Colonic mucosa (tissue), 4 donors: ENCODE measurements at places on chromosomes 3 and 15. TPM values are rescaled to one million over a fixed set of nuclear protein-coding genes. Genes with fewer than 3 reads are reported as not detected.

RBP2 gene
- total RNA-seq, result 1.4 TPM

PHLDB2 gene
- total RNA-seq, result 3.1 TPM

TNNC1 gene
- total RNA-seq, result 1.5 TPM

FBXO40 gene
- total RNA-seq, result not detected

SCN5A gene
- 0.45 TPM for total RNA-seq

TRH gene
- total RNA-seq, result not detected

PP2D1 gene
- total RNA-seq, result not detected

SEMA3B gene
- total RNA-seq, result 51.6 TPM

CDCP1 gene
- 84.5 TPM for total RNA-seq

TCF12 gene
- total RNA-seq, result 68.7 TPM

ADGRG7 gene
- total RNA-seq, result 13.4 TPM

GRCh38 chr3:150764566-150764965 lies 1.6 kb upstream of the SIAH2 start:
- no peaks in the 10 kb centered on the region for H3K36me3 ChIP-seq
- no peaks in the 10 kb centered on the region for H3K27me3 ChIP-seq
- peak overlapping the region; percentile 93 for H3K27ac ChIP-seq
- no peak for DNase-seq

- no peak overlapping the region for H3K4me3 ChIP-seq
- H3K27ac ChIP-seq, result no peak overlapping the region
- no peaks in the 10 kb centered on the region for H3K36me3 ChIP-seq
- H3K27me3 ChIP-seq, result no peaks in the 10 kb centered on the region
Measured at GRCh38 chr3:31197941-31198340, 303.5 kb upstream of the GADL1 start.

GRCh38 chr3:49756036-49756435 lies 30.3 kb downstream of the IP6K1 start:
- H3K4me3 ChIP-seq, result no peak overlapping the region
- no peak overlapping the region for H3K27ac ChIP-seq
- H3K4me1 ChIP-seq, result no peaks in the 10 kb centered on the region
- H3K36me3 ChIP-seq, result no peaks in the 10 kb centered on the region
- no peaks in the 10 kb centered on the region for H3K27me3 ChIP-seq

GRCh38 chr15:31245756-31246155 lies 80.9 kb upstream of the KLF13 start:
- H3K36me3 ChIP-seq, result no peaks in the 10 kb centered on the region
- no peak for DNase-seq
- H3K27me3 ChIP-seq, result no peaks in the 10 kb centered on the region
- H3K4me1 ChIP-seq, result no peaks in the 10 kb centered on the region

DNA sequence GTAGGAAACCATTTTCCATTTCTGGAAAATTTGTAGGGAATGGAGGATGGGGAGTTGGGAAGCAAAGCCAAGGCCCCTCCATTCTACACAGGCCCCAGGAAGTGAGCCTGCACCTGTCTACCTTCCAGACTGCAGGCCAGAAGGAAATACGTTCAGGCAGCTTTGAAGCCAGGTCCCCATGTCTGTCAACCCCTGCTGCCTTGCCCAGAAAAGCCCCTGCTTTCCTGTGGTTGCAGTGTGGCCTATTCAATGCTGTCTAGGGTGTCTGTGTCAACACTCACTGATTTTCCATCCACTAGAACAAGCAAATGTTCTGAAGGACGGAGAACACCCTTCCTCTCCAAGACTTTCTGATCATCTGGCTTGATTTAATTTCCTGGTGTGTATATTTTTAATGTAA lies 281.9 kb downstream of the TLE3 start:
- no peaks in the 10 kb centered on the region for H3K36me3 ChIP-seq
- H3K27me3 ChIP-seq, result no peaks in the 10 kb centered on the region
- H3K4me1 ChIP-seq, result no peaks in the 10 kb centered on the region

DNA sequence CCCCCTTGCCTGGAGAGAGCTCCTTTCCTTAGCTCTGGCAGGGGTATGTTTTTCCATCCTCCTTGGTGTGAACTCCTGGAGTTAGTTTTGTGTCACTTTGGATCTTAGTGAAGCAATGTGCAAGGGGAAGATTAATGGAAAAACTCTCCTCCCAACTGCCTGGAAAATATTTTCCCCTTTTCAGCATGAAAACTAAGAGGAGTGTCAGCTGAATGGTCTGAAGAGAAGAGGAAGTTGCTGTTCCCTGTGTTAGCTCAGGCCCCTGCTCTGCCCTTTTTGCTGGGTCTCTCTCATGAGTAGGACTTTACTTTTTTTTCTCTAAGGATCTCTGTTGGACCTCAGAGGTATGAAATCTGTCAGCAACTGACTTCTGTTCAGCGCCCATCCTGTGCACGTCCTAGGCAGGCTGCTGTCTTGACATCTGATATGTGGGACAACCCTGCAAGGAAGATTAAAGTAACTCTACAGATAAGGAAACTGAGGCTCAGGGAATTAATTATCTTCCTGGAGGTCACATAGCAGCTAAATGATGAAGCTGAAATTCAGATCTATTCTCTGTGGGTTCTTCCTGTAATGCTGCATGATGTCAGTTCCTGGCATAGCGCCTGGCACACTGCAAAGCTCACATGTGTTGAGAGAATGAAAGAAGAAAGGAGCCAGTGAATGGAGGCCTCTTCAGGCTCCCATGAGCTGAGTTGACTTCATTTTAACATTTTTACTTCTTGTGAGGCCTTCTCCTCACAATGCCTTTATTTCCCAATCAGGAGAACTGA lies 109.7 kb upstream of the GALNT15 start:
- H3K4me1 ChIP-seq, result no peaks in the 10 kb centered on the region
- no peak overlapping the region for H3K27ac ChIP-seq
- DNase-seq, result peak; percentile 53
- no peaks in the 10 kb centered on the region for H3K36me3 ChIP-seq

- no peak overlapping the region for H3K27ac ChIP-seq
- H3K36me3 ChIP-seq, result peaks cover 9% of the 10 kb centered on the region
- H3K4me3 ChIP-seq, result no peak overlapping the region
- DNase-seq, result no peak
- no peaks in the 10 kb centered on the region for H3K4me1 ChIP-seq
Measured at GRCh38 chr15:28264166-28264565, 57.8 kb downstream of the HERC2 start.

DNA sequence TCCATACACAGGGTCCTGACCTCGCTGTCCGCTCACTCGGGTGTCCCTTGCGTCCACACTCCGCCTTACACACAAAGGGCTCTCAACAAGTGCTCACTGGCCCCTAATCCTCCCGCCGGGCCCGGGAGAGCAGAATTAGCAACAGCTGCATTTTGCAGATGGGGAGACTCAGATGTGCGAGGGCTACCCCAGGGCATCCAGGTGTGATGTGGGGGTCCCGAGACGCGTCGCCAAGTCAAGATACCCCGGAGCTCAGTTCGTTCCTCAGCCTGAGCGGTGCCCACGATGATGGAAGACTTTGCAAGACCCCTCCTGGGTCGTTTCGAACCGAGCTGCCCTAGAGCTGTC lies 14.9 kb upstream of the WNT7A start:
- no peaks in the 10 kb centered on the region for H3K36me3 ChIP-seq
- no peaks in the 10 kb centered on the region for H3K27me3 ChIP-seq
- H3K4me1 ChIP-seq, result no peaks in the 10 kb centered on the region
- DNase-seq, result no peak

DNA sequence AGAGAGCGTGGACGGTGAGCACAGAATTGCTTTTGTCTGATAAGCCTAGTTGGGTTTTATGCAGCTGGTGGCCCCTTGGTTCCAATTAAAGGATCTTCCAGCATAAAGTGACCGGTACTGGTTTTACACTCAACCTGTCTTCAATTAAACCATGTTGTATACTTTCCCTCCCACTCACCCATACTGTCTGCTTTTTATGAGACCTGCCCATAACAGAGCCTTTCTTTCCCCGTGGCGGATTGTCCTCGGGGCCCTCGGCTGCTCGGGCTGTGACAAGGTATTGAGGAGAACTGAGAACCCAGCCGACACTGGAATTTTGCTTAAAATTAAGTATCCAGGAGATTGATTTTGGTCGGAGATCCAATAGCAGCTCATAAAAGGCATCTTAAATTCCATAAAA lies 98.4 kb downstream of the TMEM266 start:
- no peak overlapping the region for H3K4me3 ChIP-seq
- no peaks in the 10 kb centered on the region for H3K27me3 ChIP-seq
- no peaks in the 10 kb centered on the region for H3K4me1 ChIP-seq
- no peak for DNase-seq
- no peak overlapping the region for H3K27ac ChIP-seq

DNA sequence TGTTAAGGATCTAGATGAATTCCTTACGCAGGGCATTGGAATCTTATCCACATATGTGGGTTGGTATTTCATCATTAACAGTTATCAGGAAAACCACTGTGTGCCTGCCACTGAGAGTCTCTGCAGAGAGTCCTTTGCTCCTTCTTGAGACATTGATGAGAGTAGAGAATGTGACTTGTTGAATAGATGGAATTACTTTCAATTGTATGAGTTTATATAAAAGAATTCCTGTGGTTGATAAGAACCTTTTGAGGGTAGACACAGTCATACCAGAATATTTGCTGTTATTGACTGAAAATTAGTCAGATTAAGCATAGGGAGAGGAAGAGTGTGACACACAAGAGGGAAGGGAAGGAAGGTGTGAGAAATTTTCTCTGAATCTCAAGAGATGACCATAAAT lies 30.8 kb downstream of the ARHGEF26 start:
- H3K27me3 ChIP-seq, result no peaks in the 10 kb centered on the region
- no peaks in the 10 kb centered on the region for H3K4me1 ChIP-seq
- no peaks in the 10 kb centered on the region for H3K36me3 ChIP-seq
- DNase-seq, result no peak
- H3K27ac ChIP-seq, result no peak overlapping the region

- no peaks in the 10 kb centered on the region for H3K36me3 ChIP-seq
- no peak overlapping the region for H3K27ac ChIP-seq
- H3K4me1 ChIP-seq, result no peaks in the 10 kb centered on the region
- H3K4me3 ChIP-seq, result no peak overlapping the region
- H3K27me3 ChIP-seq, result no peaks in the 10 kb centered on the region
Measured at GRCh38 chr3:105527949-105528348, 161.2 kb downstream of the ALCAM start.

GRCh38 chr3:147413686-147414389 lies 4.7 kb downstream of the ZIC1 start:
- H3K4me3 ChIP-seq, result no peak overlapping the region
- H3K36me3 ChIP-seq, result no peaks in the 10 kb centered on the region
- peaks cover 80% of the 10 kb centered on the region for H3K27me3 ChIP-seq
- no peak overlapping the region for H3K27ac ChIP-seq
- DNase-seq, result no peak

- H3K27ac ChIP-seq, result no peak overlapping the region
- H3K4me3 ChIP-seq, result no peak overlapping the region
- no peaks in the 10 kb centered on the region for H3K36me3 ChIP-seq
- DNase-seq, result no peak
Measured at GRCh38 chr15:84761607-84762131, 13.3 kb downstream of the ZNF592 start.

GRCh38 chr3:141828487-141828886 lies 48.0 kb upstream of the ATP1B3 start:
- DNase-seq, result no peak
- H3K36me3 ChIP-seq, result no peaks in the 10 kb centered on the region
- H3K4me1 ChIP-seq, result peaks cover 8% of the 10 kb centered on the region
- H3K4me3 ChIP-seq, result no peak overlapping the region
- H3K27me3 ChIP-seq, result no peaks in the 10 kb centered on the region

- H3K4me3 ChIP-seq, result no peak overlapping the region
- H3K36me3 ChIP-seq, result no peaks in the 10 kb centered on the region
- H3K27ac ChIP-seq, result no peak overlapping the region
- no peak for DNase-seq
- H3K4me1 ChIP-seq, result no peaks in the 10 kb centered on the region
Measured at GRCh38 chr3:44396200-44397171, 57.9 kb downstream of the TCAIM start.

DNA sequence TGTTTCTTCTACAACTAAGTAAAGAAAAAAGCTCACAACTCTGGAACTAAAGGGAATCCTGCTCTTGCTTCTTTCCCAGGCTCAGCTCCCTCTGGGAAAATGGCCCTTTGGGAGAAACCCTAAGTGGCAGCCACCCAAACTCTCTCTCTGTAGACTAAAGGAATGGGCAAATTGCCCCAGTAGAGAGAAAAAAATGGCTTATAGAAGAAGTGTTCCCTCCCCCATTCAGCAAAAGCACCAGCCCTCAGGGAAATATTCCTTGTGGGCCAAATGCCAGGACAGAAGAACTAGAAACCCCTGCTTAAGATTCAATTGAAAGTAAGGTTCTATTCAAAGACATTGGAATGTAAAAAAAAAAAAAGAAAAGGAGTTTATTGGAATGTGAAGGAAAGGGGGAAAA lies 603.7 kb upstream of the ALCAM start:
- no peaks in the 10 kb centered on the region for H3K36me3 ChIP-seq
- H3K4me3 ChIP-seq, result no peak overlapping the region
- H3K4me1 ChIP-seq, result no peaks in the 10 kb centered on the region
- no peak overlapping the region for H3K27ac ChIP-seq
- H3K27me3 ChIP-seq, result no peaks in the 10 kb centered on the region

- H3K27ac ChIP-seq, result no peak overlapping the region
- DNase-seq, result no peak
- H3K4me1 ChIP-seq, result no peaks in the 10 kb centered on the region
- H3K4me3 ChIP-seq, result no peak overlapping the region
- H3K36me3 ChIP-seq, result no peaks in the 10 kb centered on the region
Measured at GRCh38 chr3:32751377-32751776, 66.4 kb downstream of the CNOT10 start.

DNA sequence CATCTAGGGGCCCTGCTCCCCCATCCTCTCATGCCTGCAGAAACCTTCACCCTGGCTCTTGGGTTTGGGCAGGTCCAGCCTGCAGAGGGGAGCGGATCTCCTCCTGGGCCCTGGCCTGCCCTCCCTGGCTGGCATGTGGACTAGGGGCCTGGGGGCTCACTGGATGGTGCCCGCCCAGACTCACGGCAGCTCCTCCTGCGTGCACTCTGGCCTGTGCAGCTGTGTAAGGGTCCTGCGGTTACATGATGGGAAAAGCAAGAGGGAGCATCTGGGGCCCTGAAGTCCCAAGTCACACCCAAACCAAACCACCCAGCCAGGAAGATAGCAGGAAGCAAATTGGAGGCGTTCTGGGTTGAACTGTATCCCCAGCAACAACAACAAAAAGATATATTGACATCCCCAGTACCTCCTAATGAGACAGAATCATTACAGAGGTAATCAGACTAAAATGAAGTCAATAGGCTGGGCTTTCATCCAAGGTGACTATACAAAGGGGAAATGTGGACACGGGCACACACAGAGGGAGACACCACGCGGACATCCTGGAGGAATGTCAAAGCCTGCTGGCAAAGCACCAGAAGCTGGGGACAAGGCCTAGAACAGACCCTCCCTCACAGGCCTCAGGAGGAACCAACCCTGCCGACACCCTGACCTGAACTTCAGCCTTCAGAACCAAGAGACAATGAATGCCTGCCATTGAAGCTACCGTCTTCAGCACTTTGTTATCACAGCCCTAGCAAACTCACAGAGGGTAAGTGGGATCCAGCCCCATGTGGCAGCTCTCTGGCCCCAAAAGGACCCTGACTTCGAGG lies 10.4 kb upstream of the CLK3 start:
- no peaks in the 10 kb centered on the region for H3K27me3 ChIP-seq
- no peak for DNase-seq
- no peak overlapping the region for H3K27ac ChIP-seq
- H3K36me3 ChIP-seq, result no peaks in the 10 kb centered on the region
- H3K4me3 ChIP-seq, result no peak overlapping the region
